ENCODE measurements at places on chromosomes 4 and X.

DNA sequence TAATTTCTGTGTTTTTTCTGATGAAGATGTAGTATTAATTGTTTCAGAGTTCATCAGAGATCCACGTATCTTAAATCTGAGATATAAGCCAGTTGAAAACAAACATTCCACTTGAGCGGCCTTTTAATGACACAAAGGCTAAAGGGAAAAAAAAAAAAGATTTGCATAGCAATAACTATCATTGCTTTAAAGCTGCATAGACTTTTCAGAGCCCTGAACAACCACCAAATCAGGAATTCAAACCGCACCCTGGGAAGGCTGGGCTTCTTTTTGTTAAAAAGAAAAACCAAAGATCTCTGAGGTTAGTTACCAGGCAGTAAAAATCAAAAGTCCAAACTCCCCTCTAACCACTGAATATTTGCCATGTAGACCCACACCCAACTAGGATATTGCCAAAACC is 206.0 kb downstream of the HHIP start:
- no peak for DNase-seq

DNA sequence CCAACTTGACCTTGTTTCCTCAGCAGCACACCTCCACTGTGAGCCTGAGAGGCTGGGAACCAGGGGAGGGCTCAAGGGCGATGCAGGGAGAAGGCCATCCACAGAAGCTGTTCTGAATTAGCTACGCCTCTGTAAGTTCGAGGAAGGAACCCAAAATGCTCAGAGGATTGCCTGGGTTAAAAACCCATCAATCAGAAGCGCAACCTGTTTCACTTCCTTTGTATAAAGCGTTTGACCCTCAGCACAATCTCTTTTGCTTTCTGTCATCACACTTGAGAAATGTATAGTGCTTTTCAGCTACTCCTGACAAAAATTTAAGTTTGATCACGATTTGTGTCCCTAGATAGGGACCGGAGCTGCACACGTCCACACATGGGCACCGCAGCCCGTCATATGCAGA is 48.0 kb upstream of the MAP3K15 start:
- no peak for DNase-seq

- no peak for DNase-seq
Measured at GRCh38 chrX:71489540-71489939, 43.4 kb upstream of the OGT start.

DNA sequence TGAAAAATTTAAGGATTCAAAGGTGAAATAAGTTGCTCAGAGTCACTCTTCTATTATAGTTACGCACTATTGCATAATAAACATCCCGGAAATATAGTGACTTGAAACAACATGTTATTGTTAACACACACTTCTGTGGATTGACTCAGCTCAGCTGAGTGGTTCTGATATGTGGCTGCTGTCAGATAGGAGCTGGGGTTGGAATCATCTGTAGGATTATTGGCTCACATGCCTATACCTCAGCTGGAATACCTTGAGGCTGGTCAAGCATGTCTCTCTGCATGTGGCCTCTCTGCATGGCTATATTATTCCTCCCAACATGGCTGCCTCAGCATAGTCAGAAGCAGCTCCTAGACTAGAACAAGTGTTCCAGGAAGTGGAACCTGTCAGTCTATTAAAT is 486.7 kb upstream of the MAGEB2 start:
- DNase-seq: peak; percentile 56

GRCh38 chr4:113384600-113384999 is 335.1 kb downstream of the ANK2 start:
- peak; percentile 81 for DNase-seq

DNA sequence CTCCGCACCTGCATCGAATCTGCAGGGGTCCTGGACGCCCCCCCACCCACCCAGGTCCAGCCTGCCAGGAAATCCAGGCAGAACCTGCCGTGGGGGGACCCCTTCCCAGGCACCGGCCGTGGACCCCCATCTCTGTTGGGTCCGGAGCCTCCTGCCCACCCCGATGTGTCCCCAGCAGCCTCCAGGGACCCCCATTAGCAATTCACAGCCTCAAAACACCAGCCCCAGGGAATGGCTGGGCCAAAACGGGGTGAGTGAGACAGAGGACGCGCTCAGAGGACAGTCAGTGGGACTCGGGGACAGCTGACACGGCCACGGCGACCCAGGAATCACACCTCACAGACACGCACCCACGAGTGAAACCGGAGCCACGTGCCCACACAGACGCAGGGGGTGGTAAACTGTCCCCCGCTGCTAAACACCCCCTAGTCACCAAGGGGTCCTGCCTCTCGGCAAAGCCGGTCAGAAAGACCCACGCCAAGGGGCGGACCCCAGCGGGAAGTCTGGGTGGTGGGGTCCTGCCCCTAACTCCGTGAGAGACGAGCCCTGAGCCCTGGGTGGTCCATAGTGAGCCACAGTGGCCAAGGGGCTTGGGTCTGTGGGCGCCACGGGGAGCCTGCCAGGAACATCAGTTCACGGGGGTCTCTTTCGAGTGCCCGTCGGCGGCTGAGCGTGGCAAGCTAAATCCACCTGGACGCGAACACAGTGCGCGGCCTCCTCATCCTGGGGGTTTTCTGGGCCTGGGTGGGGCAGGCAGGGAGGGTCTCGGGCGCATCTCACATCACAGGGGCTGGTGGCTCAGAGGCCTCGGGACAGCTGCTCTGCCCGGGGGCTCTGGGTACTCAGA is 126.5 kb upstream of the NKX1-1 start:
- DNase-seq: no peak

Data from IMR-90 (cell line).